NCI-H1092 (cell line): ENCODE measurements at places on chromosomes 3 and 15.

DNA sequence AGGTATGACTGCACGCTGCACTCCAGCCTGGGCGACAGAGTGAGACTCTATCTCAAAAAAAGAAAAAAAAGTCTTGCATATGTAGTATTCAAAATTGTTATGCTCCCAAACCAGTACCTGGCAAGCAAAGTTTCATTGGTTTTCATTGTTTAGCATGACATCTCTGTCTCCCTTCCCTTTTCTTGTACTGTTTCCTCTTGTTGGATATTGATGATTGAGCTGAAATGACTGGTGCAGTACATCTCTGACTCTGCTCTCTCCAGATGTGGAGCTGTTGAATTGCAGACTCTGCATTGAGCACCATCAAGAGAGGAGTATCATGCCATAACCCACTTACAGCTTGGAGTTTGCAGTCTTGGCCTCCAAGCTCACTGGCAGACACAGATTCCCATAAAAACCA, 77.2 kb downstream of the FAM81A start:
- DNase-seq = no peak

DNA sequence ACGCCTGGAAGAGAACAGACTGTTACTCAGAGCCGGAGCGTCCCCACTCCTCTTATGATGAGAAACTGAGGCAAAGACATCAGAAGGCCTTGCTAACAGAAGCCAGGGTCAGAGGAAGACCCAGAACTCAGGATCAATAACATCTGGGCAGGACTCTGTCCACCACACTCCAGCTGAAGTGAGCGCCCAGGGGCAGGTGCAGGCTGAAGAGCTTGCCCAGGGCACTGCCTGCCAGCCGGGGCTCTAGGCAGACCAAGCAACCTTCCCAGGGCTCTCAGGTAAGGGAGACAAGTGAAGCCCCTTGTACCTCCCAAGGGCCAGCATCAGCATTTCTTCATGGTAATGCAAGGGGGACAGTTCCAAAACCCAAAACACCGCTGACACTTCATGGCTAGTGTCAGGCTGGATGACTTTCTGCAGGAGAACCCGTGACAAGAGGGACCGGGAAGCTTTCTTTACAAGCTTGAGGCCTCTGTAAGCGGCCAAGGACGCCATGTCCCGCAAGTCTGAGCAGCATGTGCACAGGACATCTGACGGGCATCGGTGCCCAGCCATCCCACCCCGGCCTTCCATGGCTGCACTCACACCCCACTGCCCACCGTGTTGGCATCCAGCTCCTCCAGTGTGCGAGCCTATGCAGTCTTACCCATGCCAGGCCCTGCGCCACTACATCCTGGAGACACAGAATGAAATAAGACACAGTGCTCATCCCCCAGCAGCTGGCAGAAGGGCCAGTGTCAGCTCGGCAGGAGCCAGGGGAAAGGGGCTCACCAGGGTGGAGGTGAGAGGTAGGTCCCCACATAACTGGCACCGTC, 14.1 kb downstream of the XXYLT1 start:
- no peak for DNase-seq

DNA sequence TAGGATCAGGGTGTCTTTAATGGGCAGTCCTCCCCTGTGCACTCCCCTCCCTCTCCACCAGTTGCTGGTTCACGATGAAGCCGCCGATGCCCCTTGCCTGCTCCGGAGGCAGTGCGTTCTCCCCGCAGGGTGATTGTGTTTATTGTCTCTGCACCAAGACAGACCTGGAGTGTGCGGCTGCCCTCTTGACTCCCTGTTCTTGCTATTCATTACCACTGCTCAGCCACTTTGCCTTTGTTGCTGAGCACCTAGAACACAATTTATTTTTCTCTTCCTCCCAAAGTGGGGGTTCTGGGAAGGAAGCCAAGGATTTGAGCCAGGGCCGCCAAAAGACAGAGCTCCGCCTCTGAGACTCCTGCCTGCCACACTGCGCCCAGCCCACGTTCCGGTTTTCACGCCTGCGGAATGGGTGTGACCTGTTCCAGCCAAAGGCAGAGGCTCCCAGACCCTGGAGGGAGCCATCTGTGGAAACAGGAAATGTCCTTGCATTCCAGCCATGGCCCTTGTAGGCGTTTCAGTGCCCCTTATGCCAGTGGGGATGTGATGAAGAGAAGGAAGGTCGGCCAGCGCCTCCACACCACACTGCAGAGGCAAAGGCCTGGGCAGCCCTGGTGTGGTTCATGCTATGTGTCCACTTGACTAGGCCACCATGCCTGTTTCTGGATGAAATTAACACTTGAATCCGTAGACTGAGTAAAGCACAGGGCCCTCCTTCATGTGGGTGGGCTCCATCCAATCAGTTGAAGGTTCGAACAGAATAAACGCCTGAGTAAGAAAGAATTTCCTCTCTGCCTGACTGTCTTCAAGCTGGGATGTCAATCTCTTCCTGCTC, 85.8 kb downstream of the HMG20A start:
- DNase-seq = peak; percentile 60

DNA sequence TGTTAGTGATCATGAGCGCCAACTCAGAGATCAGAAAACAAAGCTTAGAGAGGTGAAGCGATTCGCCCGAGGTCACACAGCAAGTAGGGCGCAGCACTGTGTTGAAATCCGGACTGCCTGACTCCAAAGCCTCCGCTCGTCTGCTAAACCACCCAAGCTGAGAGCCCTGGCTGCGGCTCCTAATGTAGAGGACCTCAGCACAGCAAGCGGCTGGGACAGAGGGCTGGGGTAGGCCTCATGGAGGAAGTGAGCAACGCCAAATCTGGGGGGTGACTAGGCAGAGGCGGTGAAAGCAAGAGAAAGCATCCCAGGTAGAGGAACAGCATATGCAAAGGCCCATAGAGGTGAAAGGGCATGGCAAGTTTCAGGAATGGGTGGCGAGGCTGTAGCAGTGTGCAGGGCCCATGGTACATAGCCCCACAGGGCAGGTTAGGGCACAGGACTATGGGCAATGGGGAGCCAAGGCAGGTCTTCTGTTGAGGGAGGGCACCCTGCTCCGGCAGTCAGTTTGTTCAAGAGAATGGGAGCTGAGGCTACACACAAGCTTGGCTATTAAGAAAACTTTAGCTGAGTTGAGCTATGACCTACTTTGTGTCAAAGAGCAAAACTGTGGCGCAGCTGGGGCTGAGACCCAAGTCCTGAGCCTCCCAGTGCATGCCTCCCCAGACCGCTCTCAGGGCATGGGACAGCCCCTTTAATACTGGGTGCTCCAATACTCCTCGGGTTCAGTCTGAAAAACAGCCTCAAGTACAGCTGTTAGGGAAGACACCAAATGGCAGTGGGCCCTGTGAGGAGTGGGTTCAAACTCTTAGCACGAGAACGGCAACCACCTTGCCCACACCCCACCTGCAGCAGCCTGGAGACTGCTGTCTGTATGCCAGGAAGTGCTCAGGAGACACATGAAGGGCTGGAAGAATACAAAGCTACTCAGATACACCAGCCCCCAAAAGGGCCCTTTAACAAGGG, 988 bp upstream of the CFAP92 start:
- no peak for DNase-seq
